Stimulated activated CD8-positive, alpha-beta memory T cell treated with anti-CD3 and anti-CD28 coated beads, Interleukin-4, amount 100 ng/mL, for 48 hours (primary cell): ENCODE measurements at places on chromosomes 2 and 18.
A peak's percentile ranks its signal among the peaks of the same experiment; 100 is the strongest.

DNA sequence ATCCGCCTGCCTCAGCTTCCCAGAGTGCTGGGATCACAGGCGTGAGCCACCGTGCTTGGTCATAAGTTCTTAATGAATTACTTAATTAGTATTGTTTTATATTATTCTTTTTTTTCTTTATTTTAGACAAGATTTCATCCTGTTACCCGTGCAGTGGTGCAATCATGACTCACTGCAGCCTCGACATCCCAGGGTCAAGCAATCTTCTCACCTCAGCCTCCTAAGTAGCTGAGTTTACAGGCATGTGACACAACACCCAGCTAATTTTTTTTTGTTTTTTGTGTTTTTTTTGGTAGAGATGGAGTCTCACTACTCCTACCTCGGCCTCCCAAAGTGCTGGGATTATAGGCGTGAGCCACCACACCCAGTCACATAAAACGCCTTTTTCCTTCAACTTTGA lies 17.3 kb downstream of the C2orf42 start:
- no peak for DNase-seq

- DNase-seq = peak; percentile 66
Observed at GRCh38 chr18:48833701-48834412, 116.9 kb downstream of the SMAD7 start.

- no peak for DNase-seq
Observed at GRCh38 chr2:233848276-233848675, 6.1 kb downstream of the HJURP start.

- no peak for DNase-seq
Observed at GRCh38 chr2:64587561-64587960, 63.4 kb downstream of the AFTPH start.

GRCh38 chr18:75962036-75962572 lies 532.9 kb downstream of the ZNF516 start:
- DNase-seq = no peak

GRCh38 chr2:43043553-43043870 lies 182.9 kb downstream of the ZFP36L2 start:
- DNase-seq = no peak

DNA sequence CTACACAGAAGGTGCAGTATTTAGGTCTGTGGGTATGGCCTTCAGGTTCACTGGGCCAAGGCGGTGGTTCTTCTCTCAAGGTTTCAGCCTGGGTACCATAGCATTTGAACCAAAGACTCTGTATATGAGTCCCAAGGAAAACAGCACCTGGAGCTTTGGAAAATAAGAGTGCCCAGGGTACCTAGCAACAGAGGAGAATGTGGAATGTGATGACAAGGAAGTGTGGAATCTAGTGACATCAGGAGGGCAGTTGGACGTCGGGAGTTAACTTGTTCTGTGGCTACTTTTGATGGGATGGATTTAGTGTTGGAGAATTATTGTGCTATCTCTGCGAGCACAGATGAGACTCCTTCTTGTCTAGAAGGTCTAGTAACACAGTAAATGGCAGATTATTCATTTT lies 201.2 kb downstream of the NOL4 start:
- DNase-seq = no peak

DNA sequence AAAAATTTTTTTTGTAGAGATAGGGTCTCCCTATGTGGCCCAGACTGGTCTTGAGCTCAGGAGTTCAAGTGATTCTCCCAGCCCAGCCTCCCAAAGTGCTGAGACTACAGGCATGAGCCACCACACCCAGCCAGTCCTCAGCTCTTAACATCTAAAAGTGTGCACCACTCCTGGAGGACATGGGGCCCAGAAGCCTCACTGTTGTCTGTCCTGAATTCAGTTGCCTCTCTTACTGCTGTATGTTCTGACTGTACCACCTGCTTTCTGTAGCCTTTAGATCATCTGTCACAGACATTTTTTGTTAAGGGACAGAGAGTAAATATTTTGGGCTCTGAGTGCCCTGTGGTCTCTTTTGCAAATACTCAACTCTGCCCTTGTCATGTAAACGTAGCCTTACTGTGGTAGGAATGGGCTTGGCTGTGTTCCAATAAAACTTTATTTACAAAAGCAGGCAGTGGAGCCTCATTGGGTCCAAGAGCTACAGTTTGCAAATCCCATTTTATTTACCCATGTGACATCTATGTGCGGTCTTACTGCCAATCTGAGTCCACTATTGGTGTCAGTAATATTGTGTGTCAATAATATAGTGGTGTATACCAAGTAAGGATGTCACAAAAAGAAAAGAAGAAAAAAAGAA lies 38.1 kb downstream of the TMEM37 start:
- DNase-seq = no peak

DNA sequence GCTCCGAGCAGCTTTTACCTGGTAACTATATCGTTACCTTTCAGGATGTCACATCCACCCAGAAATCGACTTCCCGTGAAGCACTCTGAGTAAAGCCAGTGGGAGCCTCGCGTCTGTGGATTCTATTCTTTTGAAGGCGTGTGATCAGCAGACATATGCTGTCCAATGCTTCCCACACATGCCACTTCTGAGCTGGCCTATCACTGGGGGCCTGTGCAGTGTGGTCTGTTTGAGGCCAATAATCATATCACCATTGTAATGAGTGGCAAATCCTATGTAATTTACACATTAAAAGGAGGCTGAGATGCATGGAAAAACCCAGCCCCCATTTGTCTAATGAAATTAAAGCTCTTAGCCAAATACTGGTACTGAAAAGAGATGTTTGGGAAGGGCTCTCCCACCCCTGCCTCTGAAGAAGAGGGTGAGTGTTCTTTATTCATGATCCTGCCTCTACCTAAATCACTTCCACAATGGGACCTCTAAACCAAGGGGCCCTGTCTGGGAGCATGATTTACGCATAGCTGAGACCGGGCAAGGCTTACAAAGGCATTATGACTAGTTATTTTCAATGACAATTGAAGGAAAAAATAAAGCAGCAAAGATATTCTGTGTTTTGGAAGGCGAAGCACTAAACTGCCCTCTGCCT lies 686.8 kb downstream of the ZEB2 start:
- DNase-seq = no peak

- no peak for DNase-seq
Observed at GRCh38 chr2:151095463-151095862, 166.2 kb downstream of the RBM43 start.

GRCh38 chr2:234169674-234170073 lies 119.2 kb downstream of the SPP2 start:
- DNase-seq = no peak

DNA sequence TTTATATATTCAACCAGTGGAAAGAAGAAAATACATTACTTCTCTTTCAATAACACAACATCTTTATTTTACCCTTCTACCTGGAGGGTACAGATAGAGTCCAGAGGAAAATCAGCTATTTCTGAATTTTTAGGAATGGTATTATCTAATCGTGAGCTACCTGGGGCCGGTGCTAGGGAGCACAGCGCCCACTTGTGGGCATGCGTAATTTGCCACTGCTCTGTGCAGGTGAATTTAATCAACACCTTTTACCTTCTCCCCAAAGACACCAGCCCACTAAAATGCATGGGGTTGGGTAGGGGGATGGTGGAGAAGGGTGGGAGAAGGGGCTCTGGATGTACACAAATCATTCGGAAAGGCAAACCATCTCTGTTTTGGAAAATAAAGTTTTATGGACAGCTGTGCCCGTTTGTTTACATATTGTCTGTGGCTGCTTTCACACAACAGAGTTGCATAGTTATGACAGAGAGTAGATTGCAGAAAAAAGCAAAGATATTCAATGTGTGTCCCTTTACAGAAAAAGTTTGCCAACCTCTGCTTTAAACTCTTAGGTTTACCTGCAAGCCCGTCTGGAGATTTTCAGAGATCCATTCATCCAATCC lies 51.5 kb upstream of the DCC start:
- peak; percentile 43 for DNase-seq

DNA sequence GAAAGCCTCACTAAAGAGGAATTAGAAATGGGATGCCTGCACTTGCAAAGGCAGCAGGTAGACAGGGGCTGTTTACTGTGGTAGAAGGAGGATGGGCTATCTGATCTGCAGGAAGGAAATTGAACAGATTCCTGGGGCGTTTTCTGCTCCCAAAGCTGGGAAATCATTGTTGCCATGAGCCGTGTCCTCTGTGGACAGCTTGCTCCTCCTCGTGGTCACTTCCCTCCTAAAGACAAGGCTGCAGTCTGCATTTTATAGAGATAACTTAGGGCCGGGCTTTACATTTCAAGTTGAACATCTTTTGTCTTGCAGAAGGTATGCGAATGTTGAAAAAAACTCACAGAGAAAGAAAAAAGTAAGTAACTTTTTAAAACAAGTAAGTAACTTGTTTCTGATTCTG lies 50.9 kb downstream of the DCDC2C start:
- no peak for DNase-seq

- DNase-seq = no peak
Observed at GRCh38 chr18:38933910-38934510, 1368.4 kb upstream of the CELF4 start.

DNA sequence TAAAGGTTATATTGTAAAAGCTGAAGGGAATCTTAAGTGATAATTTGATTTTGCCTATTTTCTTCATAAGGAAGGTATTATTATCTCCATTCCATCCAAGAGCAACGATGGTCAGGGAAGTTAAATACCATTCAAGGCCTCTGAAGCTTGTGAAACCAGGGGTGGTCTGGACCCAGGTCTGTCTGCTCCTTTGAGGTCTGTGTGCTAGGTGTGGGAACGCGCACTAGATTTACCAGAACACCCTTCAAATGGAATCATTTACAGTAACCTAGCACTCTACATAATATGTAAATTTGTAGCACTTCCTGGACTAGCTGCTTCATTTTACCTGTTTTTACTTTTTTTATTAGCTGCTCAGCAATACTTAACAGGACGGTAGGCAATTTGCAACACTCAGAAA lies 6.4 kb upstream of the TRIB2 start:
- DNase-seq = no peak

GRCh38 chr2:14445670-14446069 lies 186.8 kb upstream of the LRATD1 start:
- no peak for DNase-seq

DNA sequence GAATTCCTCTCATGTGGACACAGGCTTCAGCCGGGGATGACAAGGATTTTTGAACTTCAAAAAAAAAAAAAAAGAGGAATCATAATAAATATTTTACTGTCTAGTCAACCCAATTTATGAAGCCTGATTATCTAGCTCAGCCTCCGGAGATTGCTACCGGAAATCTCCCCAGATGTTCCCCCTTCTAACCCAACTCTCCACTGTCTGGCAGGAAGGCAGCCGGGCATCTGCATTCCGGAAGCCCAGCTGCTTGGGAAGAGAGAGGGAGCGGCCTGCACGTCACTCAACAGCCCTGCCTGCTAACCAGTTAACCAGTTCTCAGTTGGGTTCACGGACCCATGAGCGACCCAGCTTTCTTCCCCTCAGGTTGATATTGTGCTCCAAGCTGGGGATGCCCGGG lies 87.2 kb upstream of the POU3F3 start:
- no peak for DNase-seq

- DNase-seq = no peak
Observed at GRCh38 chr2:98804736-98805135, 73.8 kb upstream of the MGAT4A start.

DNA sequence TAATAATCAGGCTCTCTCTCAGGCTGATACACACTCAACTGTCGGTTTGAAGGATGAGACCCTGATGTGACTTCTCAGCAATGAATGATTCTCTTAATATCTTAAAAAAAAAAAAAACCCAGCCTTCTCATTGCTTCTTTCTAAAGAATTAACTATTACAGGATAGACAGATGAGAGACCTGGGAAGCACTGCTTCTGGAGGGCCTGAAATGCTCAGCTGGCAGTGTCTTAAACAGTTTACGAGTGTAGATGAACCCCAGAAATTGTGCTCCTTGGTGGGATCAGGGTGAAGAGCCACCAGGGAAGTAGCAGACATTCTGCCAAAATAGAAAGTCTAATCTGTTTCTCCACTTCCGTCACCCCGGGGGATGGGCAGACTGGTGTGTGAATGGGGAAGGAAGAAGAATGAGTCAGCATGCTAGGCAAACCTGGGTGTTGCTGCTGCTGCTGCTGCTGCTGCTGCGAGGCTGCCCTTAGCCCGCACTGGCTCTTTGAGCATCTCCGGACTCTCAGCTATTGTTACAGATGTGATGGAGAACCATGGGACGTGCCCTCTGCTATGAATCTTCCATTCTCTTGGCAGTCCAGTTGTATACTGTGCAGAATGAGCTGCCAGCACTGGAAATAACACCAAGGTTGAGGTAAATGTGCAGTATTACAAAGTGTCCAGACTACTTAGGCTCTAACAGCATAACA lies 158.4 kb downstream of the SETBP1 start:
- DNase-seq = peak; percentile 75

- DNase-seq = no peak
Observed at GRCh38 chr18:13054336-13054735, 63.2 kb downstream of the CEP192 start.

DNA sequence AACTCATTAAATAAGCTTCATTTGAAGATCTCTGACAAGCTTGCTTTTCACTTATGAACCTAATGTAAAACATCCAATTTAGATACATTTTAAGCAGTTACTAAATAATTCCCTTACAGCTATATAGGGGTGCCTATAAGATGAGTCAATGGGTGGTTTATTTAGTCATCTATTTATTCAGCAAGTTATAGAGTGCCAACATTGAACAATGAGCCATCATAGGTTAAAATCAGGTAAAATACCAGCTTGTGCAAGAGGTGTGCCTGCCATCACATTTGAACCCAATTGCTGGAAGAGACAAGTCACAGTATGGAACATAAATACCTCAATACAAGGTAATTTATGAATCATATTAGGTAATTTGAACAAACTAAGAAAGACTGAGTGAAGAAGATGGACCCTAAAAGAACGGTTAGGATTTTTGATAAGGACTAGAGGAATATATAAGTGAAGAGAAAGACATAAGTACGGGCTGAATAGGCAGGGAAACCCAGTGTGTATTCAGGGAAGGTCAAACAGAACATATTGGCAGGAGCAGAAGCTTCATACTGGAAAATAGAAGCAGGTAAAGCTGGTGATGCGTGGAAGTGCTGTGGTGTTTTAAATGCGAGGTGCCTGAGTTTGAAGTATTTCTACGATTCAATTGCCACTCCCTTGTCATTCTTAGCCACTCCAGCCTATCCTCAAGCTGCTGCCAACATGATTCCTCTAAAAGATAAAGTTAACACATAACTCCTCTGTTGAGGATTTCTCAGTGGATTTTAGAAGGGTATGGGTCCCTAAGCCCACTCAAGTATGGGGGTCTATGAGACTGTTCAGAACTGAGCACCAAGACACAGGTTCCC lies 18.9 kb upstream of the STAT4 start:
- no peak for DNase-seq

DNA sequence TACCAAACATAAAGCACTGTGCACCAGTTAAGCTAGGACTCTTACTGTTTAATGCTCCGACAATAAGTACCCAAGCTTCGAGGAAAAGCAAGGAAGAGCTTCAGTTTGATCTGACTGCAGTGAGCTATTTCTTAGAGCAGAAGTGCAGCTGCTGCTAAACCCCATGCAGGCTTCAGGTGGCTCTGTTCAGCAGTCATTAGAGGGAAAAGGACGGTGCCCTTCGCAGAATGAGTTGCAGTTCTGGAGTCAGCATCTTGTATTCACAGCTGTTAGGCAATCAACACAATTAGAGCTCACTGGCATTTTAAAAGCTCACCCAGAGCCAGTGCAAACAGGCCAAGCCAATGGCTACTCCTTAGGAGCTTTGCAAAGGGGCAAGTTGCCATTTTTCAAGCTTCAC lies 1.5 kb upstream of the CERKL start:
- DNase-seq = no peak

GRCh38 chr2:200985799-200986198 lies 22.3 kb upstream of the ORC2 start:
- no peak for DNase-seq
